ENCODE measurements at places on chromosomes 5 and 9.

- no peak for DNase-seq
Observed at GRCh38 chr5:88391991-88392390, 123.3 kb upstream of the TMEM161B start.

DNA sequence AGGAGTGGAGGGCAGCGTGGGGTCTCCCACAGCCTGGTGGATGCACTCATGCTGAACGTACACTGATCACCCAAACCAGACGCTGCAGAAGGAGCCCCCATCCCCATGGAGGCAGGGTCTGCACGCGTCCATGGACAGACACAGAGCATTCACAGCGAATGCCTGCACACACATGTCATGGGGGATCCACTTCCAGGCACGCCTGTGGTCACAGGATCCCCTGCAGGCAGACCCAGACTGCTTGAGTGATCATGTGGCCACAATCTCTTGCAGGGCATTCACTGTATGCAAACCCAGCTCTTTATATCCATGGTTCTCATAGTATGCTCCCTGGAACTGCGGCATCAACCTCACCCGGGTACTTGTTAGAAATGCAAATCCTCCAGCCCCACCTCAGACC, 5.4 kb downstream of the SNCB start:
- DNase-seq, result no peak

- DNase-seq, result no peak
Observed at GRCh38 chr9:89462199-89462598, 35.7 kb downstream of the SEMA4D start.

GRCh38 chr5:53480416-53481158, at the start of gene FST:
FST (plus strand) TSS chr5:53480629; CDS start chr5:53480792, 163 bp downstream.
- peak; percentile 64 for DNase-seq

DNA sequence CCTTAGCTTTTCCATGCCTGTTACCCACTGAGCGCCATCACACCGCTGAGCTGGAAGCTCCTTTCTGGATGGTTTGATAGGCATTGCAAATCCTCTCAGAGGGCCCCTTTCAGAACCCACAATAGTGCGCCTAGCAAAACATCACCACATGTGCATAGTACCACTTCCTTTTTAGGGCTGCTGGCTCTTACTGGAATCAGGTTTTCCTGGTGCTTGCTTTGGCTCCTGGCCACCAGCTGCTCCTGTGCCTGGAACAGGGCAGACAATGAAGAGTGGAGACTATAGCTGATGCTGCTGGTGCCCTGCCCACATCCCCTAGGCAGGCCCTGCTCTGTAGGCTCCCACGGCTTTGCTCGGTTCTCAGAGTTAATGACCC, 163.6 kb upstream of the SEMA6A start:
- DNase-seq, result no peak

GRCh38 chr9:2622461-2623287, 1.1 kb downstream of the VLDLR start:
- DNase-seq, result peak; percentile 62

DNA sequence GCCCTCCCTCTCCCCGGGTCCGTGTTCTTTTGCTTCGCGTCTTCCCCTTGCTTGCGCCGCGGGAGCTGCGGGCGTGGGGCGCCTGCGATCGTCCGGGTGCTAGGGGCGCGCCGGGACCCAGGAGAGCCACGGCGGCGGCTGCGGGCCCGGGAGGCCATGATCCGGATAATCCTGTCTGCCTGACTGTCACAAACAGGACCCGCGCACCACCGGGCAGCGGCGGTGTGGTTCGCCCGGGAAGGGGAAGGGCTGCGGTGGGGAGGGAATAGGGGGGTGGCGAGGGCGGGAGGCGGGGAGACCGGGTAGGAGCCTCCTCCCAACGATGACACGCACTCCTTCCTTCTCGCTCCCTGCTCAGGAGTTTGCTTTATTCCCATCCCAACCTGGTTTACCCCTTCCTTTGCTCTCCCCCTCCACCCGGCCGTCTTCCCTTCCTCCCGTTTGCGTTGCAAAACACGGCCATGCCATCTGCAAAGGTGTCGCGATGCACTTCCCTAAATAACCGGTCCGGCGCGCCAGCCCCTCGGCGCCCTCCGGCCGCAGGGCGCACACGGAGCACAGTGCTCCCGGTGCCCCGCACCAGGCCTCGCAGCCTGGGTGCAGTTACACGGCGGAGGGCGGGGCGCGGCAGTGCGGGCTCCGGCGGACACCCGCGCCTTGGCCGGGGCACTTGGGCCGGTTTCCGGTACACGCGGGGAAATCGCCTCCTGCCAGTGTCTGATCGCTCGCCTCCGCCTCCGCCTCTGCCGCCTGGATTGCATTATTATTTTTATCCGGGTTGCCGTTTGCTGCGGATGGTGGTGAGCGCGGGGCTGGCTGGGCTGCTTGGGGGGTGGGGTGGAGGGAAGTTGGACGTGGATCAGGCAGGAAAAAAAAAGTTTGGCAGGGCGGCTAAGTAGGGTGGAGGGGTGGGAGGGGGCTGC, 1.5 kb downstream of the SMARCA2 start:
- DNase-seq, result peak; percentile 88

DNA sequence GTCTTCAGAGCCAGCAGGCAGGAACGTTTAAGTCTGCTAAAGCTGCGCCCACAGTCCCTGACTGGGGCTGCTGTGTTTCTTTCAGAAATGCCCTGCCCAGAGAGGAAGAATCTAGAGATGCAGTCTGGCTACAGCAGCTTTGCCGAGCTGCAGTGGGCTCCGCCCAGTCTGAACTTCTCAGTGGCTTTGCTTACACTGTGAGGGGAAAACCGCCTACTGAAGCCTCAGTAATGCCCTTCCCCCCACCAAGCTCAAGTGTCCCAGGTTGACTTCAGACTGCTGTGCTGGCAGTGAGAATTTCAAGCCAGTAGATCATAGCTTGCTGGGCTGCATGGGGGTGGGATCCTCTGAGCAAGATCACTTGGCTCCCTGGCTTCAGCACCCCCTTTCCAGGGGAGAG, 78.4 kb downstream of the SREK1 start:
- DNase-seq, result no peak

DNA sequence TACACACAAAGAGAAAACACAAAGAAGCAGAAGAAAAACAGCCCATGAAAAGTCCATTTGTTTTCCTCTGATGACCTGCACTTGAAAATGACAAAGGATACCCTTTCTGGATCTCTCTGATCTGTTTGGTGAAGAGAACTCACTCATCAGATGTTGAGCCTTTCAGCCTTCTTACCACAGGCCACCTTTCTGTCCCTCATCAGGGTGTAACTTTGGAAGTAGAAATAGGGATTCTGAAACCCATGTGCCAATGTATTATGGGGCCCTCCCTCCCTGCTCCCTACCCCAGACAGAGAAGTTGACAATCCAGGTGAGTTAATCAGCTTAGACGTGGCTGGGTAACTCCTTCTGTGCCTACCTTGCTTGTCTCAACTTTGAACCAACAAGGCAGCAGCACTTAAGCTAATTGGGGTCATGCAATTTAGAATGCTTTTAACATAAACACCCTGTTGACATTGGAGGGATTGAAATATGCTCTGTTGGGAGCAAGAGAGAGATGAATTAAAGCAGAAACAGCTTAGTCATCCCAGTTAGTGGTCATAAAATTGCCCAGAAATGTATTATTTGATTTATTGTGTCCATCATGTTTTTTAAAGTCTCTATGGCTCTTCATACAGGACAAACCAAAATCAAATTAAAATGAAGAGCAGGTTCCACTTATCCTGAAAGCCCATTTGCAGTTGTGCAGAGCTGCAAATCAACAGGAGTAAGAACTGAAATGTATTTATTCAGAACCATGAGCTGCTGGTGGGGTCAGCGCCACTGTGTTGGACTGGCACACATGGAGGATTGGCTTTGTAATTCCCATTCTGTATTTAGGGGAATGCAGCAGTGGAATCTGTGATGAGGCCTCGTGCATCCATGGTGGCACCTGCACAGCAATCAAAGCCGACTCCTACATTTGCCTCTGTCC, 132.0 kb downstream of the LIFR start:
- DNase-seq, result no peak

DNA sequence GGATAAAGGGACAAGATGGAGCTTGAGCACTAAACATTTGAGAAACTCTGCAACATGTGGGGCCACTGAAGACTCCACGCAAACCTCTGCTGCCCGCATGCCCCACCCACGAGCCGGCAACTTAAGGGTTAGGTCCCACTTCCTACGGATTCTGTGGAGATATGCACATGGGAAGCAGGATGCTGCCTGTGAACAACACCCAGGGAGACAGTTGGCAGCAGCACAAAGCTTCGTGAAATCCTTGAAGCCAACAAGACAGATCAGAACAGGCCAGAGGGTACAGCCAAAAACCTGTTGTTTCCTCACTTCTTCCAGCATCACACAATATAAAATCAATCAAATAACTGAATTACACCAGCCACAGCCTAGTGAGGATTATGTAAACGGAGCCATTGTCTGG, 270.4 kb downstream of the ENC1 start:
- no peak for DNase-seq

DNA sequence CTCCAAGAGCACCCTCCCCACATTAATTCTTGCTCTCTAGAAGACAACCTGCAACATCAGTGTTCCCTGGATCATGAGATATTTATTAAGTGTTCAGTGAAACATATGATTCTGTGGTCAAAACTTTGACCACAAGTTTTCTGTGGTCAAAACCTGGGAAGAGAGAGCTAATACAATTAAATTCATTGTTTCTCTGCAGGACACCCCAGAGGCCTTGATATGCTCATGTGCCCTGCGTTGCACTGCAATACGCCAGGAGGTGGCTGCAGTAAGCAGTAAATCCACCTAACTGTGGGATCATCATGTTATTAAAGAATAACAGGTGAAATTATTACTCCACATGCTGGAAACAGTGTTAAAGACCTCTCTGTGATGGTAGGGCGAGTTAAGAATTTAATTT, 109.3 kb upstream of the SPDL1 start:
- no peak for DNase-seq

DNA sequence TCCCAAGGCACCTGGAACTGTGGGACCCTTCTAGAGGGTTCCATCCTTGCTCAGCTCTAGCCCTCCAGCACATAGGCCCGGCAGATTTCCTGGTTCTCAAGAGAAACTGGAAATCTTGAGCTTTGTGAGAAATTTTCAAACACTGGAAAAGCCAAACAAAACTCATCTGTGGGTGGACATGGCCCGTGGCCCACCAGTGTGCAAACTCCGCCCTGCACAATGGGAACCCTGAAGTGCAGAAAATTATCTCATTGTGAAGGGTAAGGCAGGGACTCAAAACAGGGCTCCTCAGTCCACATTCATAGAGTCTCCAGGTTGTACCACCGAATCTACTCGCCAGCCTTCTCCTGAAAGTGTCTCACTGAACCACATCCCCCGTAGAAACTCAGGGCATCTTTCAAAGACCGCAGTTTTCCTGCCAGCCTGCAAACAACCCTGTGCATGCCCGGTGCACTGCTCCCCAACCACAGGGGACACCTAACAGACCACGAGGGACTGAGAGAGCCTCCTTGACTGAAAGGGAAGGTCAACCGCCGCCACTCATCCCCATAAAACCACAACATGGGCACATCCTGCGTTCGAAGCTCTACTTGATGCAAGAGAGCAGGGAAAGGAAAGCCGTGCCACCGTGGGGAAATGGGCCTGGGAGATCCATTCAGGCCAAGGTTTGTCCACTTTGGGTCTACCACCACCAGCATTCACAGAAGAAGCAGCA, 18.1 kb downstream of the ADAMTS2 start:
- peak; percentile 55 for DNase-seq

DNA sequence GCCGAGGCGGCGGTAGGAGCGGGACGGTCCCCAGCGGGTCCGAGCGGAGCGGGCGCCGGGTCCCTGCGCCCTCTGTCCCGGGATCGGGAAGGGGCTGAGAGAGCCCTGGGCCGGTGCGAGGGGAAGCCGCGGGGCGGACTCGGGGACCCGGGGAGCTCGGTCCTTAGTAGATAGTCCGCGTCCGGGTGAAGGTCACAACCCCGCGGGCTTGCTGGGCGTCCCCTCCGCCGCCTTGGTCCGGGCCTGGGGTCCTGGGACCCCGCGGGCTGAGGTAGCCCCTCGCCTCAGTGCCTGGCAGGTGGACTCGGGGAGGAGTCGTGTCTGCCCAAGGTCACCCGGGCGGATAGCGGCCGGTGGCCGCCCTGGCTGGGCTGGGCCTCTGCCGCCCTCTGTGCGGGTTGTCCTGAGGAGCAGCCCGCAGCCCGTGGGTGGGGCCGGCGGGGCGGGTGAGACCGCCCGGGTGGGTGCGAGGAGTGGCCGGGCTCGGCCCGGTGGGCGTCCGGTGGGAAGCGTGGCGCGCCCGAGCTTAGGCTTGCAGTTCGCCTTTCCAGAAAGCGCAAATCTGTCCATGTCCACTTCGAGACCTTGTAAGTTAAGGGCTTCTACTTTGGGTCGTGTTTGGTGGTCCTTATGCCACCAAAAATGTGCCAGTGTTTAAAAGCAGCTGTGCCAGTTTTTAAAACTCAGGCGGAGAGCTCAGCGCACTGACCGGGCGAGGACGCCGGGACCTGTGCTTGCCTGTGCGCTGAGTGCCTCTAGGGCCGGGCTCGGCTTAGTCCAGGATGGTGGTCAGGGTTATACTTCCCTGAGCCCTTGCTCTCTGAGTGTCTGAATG, 554 bp downstream of the SDHA start:
- peak; percentile 67 for DNase-seq

GRCh38 chr9:71944754-71945375, 33.4 kb downstream of the C9orf85 start:
- no peak for DNase-seq

- no peak for DNase-seq
Observed at GRCh38 chr9:3330792-3331420, 194.9 kb downstream of the RFX3 start.

- no peak for DNase-seq
Observed at GRCh38 chr9:15999422-16000339, 446.8 kb downstream of the CCDC171 start.

GRCh38 chr5:19369048-19369447, 619.0 kb downstream of the CDH18 start:
- DNase-seq, result no peak

GRCh38 chr9:123063896-123064295, 30.4 kb downstream of the GPR21 start:
- no peak for DNase-seq

- no peak for DNase-seq
Observed at GRCh38 chr9:135479469-135480052, at the start of gene PPP1R26. PPP1R26 (plus strand) TSS chr9:135479782; CDS start chr9:135484511, 4,729 bp downstream.

DNA sequence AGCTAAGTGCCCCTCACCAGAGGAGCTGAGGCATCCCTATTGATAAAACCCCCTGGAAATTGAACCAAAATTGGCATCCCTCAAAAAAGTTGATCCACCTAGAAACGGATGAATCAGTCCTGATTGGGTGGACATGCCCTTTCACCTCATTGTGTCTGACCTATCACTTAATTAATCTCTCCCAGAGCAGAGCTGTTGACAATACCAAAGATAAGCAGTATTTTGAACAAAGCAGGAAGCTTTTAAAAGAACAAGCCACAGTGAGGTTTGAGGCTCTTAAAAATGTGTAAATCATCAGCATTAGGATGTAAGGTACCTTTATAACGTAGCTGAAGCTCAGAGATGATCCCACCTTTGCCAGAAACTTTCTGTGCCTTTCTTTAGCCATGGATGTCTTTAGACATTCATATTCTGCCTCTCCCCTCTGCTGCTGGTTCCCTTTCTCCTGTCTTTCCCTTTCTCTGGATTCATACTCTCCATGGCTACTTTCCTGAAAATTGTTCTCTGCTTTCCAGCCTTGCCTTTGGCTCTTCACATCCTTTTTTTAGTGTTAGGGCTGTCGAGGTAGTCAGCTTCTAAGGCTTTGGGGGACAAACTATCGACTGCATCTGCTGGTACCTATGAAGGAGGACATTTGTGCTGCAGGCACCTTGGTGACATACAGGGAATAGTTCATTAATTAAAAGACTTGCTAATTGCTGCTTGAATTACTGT, 7.8 kb upstream of the LHX2 start:
- no peak for DNase-seq
